ENCODE measurements at places on chromosomes 4 and X.

- DNase-seq = no peak
Measured at GRCh38 chr4:92047209-92047875, 256.4 kb upstream of the GRID2 start.

GRCh38 chr4:995311-996026, 2.3 kb upstream of the SLC26A1 start:
- DNase-seq = no peak

DNA sequence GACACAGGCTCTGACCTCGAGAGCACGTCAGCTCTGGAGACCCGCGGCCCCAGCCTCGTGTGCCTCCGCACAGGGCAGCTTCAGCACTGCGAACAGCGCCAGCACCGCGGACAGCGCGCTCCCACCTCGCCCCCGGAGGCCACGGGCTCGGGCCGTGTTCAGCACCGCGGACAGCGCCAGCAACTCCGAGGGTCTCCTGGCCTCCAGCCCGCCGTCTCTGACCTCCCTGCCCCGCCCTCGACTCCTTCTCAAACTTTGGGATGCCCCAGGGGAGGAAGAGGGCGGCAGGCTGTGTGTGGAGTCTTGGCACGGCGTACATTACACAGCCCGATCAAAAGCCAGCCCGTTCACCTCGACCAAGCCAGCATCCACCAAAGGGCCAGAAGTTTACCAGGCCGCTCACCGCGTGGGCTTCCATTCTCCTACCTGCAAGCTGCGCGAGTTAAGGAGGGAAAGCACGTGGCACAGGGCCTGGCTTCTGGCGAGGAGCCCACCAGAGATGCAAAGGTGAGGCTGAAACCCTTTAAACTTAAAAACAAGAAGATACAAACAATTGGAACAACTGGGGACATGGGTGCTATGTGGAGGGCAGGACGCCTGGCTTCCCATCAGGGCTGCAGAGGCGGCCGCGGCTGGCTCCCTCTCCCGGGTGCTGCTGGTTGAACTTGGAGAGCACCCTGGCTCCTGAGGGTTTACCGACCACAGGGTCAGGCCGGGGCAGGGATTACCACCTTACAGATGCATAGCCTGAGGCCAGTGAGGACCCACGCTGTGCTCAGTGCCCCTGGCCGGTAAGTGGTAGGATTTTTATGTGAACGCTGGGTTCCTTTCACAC, 4.5 kb upstream of the NKX1-1 start:
- DNase-seq = peak; percentile 18

- no peak for DNase-seq
Measured at GRCh38 chrX:155071694-155072280, 479 bp downstream of the BRCC3 start.

- no peak for DNase-seq
Measured at GRCh38 chr4:99202536-99202935, 16.5 kb downstream of the ADH6 start.

DNA sequence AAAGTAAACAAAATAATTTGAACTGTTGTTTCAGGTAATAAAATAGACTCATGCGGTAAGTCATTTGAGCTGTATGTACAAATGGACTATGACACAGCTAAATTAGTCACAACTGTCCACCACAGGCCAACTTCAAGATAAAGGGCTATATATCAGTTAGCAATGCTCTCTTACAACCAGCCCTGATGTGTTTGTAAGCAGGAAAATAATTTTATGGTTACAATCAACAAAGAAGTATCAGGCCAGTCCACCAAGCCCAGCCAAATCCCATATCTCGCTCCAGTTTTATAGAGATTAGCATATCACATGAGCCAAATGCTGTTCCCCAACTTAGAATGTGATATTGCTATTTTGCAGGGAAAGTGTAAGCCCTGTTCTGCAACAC, 511 bp upstream of the DUSP21 start:
- no peak for DNase-seq

- DNase-seq = no peak
Measured at GRCh38 chr4:51836549-51836948, 6.4 kb upstream of the DCUN1D4 start.

GRCh38 chrX:138128027-138128671, 562.2 kb downstream of the ZIC3 start:
- no peak for DNase-seq

DNA sequence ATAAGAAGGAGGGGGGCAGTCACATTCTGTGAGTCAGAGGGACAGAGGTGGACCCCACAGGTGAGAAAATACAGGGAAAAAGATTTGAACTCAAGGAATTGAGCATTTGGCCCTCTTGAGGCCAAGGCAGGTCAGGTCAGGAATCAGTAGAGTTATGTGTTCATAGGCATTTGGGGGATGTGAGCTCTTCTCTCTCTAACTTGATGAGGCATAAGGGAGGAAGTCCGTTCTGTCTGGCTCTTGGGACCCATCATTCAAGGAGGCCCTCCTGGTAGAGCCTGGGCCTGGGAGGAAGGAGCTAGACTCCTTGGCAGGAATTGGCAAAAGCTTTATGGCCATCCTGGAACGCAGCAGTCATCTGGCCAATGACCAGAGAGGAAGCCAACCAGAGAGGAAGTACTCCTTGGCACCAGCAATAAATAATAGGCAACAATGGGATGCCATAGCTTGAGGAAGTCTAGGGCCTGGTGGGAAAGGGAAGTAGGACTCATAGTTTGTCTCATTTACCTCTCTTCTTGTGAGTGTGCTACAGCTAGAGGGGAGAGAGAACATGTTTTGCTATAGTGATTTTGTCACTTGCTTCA, 53.0 kb downstream of the MSN start:
- DNase-seq = no peak

- no peak for DNase-seq
Measured at GRCh38 chrX:118883994-118884393, 60.4 kb downstream of the ZCCHC12 start.

- no peak for DNase-seq
Measured at GRCh38 chr4:38231626-38232025, 271.4 kb downstream of the PTTG2 start.

DNA sequence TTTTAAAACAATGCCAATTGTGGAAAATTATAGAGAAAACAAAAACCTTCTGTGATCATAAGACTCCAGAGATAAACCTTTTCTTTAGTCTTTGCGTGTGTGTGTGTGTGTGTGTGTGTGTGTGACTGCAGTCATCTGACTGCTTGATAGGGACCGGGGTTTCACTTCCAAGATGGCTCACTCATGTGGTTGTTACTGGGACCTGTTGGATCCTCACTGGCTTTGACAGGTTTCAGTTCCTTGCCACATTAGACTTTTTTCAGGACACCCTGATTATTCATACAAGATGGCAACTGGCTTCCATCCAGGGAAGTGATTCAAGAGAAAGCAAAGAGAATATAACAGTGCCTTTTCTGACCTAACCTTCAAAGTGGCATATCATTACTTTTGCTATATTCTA, 21.9 kb upstream of the MAD2L1 start:
- DNase-seq = no peak

GRCh38 chr4:40737879-40738278, 11.9 kb upstream of the NSUN7 start:
- no peak for DNase-seq

DNA sequence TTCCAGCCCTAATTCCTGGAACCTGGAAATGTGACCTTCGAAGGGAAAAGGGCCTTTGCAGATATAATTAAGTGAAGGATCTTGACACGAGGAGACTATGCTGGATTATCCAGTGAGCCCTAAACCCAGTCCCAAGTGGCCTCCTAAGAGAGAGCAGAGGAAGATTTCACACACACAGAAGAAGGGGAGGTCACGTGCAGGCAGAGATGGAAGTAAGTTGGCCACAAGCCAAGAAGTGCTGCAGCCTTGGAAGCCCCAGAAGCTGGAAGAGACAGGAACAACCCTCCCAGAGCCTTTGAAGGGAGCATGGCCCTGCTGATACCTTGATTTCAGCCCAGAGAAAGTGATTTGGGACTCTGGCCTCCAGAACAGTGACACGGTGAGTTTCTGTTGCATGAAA, 51.9 kb downstream of the EVC2 start:
- DNase-seq = no peak

DNA sequence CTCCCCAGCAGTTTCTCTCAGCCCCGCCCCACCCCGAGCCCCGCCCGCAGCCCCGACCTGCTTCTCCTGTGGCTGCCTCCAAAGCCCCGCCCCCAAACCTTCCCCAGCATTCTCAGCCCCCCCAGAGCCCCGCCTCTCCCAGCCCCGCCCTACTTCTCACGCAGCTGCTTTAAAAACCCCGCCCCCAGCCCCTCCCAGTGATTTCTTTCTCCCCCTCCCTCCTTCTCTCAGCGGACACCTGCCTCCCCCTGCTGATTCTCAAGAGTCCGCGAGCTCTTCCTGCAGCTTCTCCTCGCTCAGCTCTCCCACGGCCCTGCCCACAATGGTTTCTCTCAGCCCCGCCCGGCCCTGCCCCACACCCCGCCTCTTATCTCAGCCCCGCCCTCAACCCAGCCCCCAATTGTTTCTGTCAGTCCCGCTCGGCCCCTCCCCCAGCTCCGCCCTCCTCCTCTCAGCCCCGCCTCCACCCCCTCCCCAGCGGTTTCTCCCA, 636 bp upstream of the EOLA1 start:
- DNase-seq = peak; percentile 74

DNA sequence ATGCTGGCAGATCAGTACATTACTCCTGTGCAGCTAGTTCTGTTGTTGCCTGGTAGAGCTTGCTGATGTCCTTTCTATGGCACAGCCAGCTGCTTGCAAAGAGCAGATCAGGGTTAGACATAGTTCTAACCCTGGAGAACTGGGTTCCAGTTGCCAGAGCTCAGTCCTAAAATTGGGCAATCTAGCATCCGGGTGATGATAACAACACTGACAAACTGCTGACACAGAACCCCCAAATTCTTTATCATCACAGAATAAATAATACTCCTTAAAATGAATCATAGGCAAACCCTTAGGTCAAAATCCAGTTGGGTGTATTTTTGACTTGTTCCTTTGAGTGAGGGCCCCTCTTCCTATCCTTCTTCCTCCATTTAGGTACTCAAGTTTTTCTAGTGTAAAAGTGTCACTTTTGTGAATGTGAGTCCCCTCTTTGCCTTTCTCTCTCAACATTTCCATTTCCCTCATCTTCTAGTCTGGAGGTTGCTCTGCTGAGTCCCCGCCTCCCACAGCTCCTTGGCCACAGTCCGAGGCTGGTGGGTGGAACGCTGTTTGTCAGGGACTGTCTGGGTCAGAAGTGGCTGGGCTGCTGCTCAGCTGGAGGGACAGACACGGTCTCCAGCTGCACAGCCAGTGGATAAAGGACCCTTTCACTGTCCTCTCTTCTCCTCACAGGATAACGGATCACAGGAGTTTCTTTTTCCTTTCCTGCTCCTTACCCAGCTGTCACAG, 93.6 kb upstream of the RASGEF1B start:
- DNase-seq = no peak

DNA sequence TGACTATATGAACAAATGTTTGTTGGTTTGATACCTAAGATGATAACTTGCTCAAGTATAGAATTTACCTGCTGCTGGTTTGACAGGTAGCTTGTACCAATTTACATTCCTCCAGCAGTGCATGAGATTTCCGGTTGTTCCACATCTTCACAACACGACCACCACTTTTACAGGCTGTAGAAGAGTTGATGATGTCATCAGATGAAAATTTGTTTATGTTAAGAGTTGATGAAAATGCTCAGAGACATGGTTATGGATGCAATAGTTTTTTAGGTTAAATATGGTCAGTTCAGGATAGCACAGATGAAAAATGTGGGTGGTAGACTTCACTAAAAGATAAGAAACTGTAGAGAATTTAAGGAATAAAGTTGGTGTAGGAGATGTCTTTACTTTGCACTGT, 468.3 kb downstream of the PCDH18 start:
- DNase-seq = no peak

DNA sequence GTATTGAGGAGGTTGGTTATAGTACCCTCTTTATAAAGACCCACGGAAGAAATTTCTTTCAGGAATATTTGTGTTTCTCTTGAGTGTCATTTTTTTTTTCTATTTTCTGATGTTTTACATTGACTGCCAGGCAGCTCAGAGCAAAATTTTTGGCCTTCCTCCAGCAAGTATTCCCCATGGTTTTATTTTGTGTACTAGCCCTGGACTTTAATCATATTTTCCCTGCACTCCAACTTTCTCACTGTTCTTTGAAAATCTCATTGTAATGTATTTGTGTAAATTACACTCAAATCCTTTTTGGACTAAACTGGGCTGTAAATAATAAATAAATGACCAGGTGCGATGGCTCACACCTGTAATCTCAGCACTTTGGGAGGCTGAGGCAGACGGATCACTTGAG, 45.6 kb upstream of the USP46 start:
- no peak for DNase-seq

DNA sequence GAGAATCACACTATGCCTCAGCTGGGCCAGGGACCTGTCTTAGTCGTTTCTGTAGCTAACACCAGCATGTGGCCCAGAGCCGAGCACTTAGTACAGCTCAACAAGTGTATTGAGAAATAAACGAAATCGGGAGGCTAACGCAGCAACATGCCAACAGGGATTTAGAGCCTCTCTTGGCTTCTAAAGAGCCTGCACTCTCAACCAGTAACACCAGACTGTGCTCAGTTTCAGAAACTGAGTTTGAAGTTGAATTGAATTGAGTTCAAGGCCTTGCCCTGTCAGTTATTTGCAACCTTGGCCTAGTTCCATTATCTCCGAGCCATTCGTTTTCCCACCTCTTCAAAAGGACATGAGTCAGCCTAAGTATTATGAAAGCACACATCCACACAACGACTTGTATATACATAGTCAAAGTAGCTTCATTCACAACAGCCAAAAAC, 71.3 kb upstream of the LDB2 start:
- no peak for DNase-seq

- no peak for DNase-seq
Measured at GRCh38 chrX:30620980-30621618, 32.1 kb upstream of the GK start.

- DNase-seq = no peak
Measured at GRCh38 chr4:12612876-12613275, 871.3 kb downstream of the RAB28 start.

GRCh38 chr4:182189103-182189878, 53.9 kb upstream of the TENM3 start:
- no peak for DNase-seq

GRCh38 chrX:42176789-42177188, 253.4 kb upstream of the CASK start:
- DNase-seq = no peak

DNA sequence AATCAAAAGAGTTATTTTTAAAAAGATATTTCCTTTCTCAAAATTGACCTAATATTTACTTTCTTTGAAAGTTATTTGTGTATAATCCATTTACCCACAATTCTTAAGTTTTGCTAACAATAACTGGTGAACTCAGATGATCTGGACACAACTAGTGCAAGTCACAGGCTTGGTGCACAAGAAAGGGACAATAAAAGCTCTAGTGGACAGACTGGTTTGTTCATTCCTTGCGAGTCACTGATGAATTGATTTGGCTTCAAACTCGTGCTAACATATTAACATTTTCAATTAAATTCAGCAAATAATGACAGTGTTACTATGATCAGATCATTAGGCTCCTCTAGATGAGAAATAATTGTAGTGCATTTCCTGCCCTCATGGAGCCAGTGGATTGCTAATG, 169.2 kb downstream of the BMPR1B start:
- DNase-seq = no peak

- no peak for DNase-seq
Measured at GRCh38 chr4:169159624-169160171, 111.1 kb downstream of the SH3RF1 start.

Data from stimulated activated CD4-positive, alpha-beta T cell treated with anti-CD3 and anti-CD28 coated beads, Interleukin-15, amount 100 ng/mL, for 1 hour (primary cell).